Effector CD8-positive, alpha-beta T cell (primary cell): ENCODE measurements at places on chromosomes 16 and 17.

DNA sequence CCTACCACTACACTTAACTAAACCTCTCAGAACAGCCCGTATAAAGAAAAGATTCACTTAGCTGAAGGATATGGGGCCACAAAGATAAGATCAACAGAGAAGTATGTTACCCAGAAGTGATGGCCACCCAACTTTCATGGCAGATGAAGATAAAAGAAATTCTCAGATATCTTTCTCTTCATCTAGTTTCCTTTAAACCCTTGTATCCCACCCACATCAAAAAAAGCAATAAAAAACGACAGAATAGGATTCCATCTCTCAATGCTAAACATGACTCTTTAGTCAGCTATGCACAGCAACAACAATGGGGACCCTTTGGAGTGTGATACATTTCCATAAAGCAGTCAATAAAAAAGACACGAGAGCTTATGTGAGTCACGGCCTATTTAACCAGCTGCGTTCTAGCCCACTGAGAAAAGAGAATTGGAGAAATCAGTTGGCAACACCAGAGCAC is 86.6 kb downstream of the SNX11 start:
- no peak for DNase-seq

GRCh38 chr17:73297934-73298861 is 13.6 kb downstream of the CDC42EP4 start:
- no peak for DNase-seq

DNA sequence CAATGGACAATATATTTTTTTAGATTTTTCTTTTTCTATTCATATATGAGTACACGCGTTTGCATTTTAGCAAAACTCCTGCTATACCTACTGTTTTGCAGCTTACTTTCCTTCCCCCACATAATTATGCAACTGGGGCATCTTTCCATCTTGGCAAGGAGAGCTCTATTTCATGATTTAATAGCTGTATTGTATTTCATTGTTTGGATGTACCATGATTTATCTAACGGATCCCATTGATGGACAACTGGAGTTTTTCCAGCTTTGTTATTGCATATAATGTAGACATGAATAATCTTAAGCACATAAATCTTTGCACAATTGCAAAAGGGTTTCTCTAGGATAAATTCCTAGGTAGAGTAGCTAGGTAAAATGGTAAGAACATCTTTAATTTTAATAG is 133.9 kb downstream of the PITPNC1 start:
- no peak for DNase-seq

- no peak for DNase-seq
Observed at GRCh38 chr17:64032081-64032480, 11.6 kb upstream of the ICAM2 start.

DNA sequence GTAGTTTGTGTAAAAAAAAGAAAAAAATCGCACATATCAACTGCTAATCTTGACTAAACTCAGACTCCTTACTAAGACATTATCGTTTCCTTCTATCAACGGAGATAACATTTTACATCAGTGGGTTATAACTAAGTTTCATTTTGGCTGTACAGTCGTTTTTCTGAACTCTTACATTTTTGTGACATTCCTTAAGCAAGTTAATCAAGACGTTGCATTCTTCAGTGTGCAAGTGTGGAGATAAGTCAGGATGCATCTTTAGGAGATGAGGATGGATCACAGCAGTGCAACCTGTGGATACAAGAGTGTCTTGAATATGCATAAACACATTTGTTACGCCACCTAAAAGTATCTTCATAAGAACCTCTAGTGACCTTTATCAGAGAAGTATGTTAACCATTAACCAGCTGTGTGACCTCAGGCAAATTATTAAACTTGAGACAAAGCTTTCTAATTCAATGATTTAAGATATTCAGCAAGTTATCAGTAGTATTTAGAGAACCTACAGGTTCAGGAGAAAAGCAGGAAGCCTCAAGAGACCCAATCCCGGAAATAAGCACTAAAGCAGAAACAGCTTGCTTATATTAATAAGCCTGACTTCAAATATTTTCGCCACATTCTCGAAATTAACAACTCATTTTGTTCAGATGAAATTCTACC is 9.4 kb downstream of the CMC2 start:
- DNase-seq: no peak

DNA sequence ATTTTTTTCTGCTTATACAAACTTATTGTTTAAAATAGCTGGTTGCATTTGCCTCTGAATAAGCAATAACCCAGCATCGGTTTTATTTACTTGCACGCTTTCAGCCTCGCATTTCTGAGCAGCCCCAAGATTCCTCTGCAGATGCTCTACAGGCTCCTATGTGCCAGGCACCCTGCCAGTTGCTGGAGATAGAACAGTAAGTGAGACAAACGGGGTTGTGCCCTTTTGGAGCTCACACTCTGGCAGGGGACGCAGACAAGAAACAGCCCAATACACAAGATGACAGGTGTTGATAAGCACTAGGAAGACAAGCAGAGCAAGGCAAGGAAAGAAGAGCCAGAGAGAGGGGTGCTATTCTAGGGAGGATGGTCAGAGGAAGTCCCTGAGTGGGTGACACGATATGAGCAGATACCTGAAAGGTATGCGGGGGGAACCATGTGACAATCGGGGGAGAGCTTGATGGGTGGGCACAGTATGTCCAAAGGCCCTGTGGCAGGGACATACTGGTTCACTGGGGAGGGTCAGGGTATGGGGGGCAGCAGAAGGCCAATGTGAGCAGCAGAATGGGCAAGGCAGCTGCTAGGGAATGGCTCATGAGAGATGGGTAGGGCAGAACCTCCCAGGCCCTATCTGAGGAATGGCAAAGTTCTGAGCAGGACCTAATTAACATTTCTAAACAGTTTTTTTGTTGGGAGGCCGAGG is 18.7 kb upstream of the ADORA2B start:
- no peak for DNase-seq

GRCh38 chr17:30805944-30806456 is 18.5 kb downstream of the CRLF3 start:
- no peak for DNase-seq

GRCh38 chr16:65984296-65984695 is 382.2 kb upstream of the CDH5 start:
- DNase-seq: no peak

DNA sequence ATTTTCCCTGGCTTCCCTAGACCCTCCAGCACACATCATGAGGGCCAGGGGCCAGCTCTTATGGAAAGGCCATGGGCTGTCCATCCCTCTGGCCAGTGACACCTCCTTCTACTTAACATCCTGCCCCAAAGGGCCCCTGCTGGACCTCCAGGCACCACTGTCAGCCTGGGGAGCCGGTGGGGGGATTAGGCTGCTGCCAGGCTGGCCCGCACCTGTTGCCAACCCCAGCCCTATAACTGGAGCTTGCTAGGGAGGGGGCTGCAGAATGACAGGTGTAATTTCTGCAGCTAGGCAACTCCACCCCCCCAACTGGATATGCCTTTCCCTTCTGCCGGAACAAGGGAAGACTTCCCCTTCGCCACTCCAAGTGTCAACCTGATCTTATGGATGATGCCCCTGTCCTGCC is 12.5 kb downstream of the RARA start:
- no peak for DNase-seq
